T-helper 17 cell (primary cell): ENCODE measurements at places on chromosomes 12 and 14.

GRCh38 chr14:75941030-75941429, 40.8 kb downstream of the TGFB3 start:
- no peak for DNase-seq
- H3K27me3 ChIP-seq: no peaks in the 10 kb centered on the region
- H3K4me3 ChIP-seq: no peak overlapping the region
- H3K4me1 ChIP-seq: peaks cover 5% of the 10 kb centered on the region

GRCh38 chr12:61563665-61564450, 696.3 kb upstream of the USP15 start:
- H3K27me3 ChIP-seq: no peaks in the 10 kb centered on the region
- no peaks in the 10 kb centered on the region for H3K36me3 ChIP-seq
- no peak overlapping the region for H3K4me3 ChIP-seq
- no peak for DNase-seq

- no peak for DNase-seq
- no peaks in the 10 kb centered on the region for H3K36me3 ChIP-seq
- H3K4me1 ChIP-seq: peaks cover 13% of the 10 kb centered on the region
- peak overlapping the region; percentile 21 for H3K4me3 ChIP-seq
- no peaks in the 10 kb centered on the region for H3K27me3 ChIP-seq
- peak overlapping the region; percentile 60 for H3K27ac ChIP-seq
Measured at GRCh38 chr14:68111853-68112270, 292.3 kb downstream of the RAD51B start.

DNA sequence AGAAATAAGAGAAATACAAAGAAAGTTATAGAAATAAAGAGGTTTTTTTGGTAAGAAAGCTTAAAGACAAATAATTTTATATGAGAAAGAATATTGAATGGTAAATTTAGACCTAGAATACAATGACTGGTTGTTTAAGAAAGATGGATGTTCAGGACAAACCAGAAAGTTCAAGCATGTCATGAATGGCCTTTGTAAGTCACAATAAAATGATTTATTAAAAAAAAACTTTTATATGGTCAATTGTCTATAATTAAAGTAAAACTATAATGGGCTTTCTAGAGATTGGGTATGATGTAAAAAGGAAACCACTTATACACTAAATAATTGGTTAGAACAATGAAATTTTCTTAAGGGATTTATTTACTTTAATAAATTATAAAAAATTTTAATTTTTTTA, 19.8 kb upstream of the CAPRIN2 start:
- H3K4me3 ChIP-seq: no peak overlapping the region
- DNase-seq: no peak
- H3K36me3 ChIP-seq: peaks cover 2% of the 10 kb centered on the region
- no peaks in the 10 kb centered on the region for H3K4me1 ChIP-seq

DNA sequence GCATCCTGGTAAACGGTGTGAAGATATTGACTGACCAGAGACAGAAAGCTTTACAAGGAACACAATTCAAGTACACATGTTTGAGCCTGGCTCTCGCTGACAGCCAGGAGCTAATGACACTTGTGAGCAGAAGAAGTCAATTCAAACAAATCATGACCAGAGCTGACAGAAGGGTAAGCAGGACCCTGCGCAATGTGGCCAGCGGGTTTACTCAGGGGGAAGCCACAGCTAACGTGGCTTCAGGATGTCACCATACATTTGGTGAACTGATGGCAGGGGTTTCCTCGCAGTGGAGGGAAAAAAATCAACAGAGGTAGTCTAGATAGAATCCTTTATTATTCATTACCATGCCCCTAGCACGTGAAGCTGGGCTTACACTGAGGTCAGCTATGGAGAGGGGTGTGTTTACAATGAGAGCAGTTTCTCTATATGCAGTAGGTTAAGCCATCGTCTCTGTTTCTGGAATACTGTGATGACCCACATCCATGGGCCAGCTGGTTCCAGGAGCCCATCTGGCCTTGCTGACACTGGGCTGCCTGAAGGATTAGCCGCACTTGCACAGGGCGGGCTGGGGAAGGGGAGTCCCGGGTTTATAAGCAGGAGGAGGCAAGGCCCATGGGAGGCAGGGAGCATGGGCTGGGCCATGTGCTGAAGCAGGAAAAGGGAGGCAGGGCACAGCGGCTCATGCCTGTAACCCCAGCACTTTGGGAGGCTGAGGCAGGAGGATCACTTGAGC, 198.2 kb upstream of the PRMT8 start:
- peaks cover 59% of the 10 kb centered on the region for H3K27me3 ChIP-seq
- no peaks in the 10 kb centered on the region for H3K36me3 ChIP-seq
- H3K27ac ChIP-seq: no peak overlapping the region
- H3K4me1 ChIP-seq: peaks cover 7% of the 10 kb centered on the region

- H3K27ac ChIP-seq: no peak overlapping the region
- no peaks in the 10 kb centered on the region for H3K4me1 ChIP-seq
- no peak overlapping the region for H3K4me3 ChIP-seq
- peaks cover 41% of the 10 kb centered on the region for H3K27me3 ChIP-seq
- no peak for DNase-seq
Measured at GRCh38 chr14:69530095-69530494, 44.6 kb downstream of the CCDC177 start.

DNA sequence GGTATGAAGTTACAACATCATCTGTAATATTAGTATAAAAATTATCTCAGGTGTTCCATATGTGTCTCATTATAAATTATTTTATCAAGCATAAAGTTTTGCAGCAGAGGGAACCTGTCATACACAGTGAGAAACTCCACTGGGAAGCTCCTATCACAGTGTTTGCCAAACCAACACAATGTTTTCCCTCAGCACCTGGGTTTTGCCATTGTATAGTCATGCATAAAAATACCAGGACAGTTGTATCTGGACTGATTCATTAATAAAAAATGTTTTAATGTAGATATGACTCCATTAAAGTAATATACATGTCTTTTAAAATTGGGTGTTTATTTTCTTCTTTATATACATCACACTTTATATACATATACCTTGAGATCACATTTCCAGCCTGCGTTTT, 56.6 kb downstream of the METTL25 start:
- H3K27me3 ChIP-seq: no peaks in the 10 kb centered on the region
- no peak for DNase-seq
- no peaks in the 10 kb centered on the region for H3K36me3 ChIP-seq
- no peaks in the 10 kb centered on the region for H3K4me1 ChIP-seq
- H3K4me3 ChIP-seq: no peak overlapping the region
